ENCODE measurements at places on chromosomes 6 and 20. TPM values are rescaled to one million over a fixed set of nuclear protein-coding genes. Genes with fewer than 3 reads are reported as not detected.

DNA sequence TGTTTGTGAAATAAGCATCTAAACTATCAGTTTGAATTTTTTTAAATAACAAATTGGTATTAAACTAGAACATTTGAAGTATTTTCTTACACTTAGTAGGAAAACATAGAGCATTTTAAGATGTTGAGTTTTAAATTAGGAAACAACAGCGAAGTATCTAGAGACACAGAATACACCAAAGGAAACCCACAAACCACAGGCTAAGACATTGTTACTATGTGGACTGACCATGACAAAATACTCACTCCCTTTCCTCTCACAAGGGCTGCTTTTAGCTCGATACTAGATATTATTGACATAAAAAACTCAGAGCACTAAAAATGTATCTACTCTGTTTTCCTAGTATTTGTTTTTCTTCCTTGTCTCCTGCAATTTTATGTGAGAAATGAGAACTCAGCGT is 266.0 kb upstream of the CITED2 start:
- no peak overlapping the region for H3K27ac ChIP-seq
- H3K27me3 ChIP-seq = no peaks in the 10 kb centered on the region
- H3K36me3 ChIP-seq = no peaks in the 10 kb centered on the region
- no peak for DNase-seq

DNA sequence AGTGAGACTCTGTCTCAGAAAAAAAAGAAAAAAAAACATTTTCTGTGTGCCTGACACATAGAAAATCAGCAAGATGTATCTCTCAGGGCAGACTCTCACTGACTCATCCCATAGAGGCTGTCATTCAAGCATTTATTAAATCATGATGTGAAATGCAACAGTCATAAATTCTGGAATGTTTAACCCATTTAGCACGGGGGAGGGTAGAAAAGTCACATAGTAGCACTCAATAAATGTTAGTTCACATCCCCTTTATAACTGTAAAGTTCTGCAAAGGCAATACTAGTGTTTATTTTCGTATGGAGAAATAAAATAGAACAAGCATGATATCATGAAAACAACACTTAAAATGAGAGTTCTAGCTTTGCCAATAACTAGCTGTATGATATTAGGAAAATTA is 15.5 kb upstream of the CARMIL1 start:
- no peak overlapping the region for H3K27ac ChIP-seq
- no peak for DNase-seq
- no peaks in the 10 kb centered on the region for H3K4me1 ChIP-seq

DNA sequence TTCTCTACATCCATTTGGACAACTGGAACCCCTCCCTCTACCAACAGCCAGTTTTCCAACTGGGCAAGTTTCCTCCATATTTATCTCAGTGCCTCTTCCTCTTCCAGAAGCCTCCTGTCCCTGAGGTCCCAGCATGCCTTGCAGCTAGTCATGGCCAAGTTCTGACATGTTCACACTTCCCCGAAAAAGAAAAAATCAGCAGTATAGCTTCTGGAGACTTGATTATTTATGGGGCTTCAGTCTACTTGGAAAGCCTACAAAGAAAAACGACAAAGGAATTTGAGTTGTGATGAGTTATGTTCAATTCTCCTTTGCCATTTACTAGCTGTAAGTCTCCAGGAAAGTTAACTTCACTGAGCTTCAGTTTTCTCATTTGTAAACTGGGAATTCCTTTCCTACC is 406.5 kb downstream of the MAFB start:
- DNase-seq = no peak
- H3K36me3 ChIP-seq = no peaks in the 10 kb centered on the region
- no peaks in the 10 kb centered on the region for H3K27me3 ChIP-seq
- H3K27ac ChIP-seq = peak overlapping the region; percentile 84
- H3K4me3 ChIP-seq = no peak overlapping the region

POU5F1 gene
- 0.92 TPM for total RNA-seq

PLG gene
- not detected for total RNA-seq
